ENCODE measurements at places on chromosomes 6 and 20. TPM values are rescaled to one million over a fixed set of nuclear protein-coding genes. Genes with fewer than 3 reads are reported as not detected.

- no peak for ATAC-seq
Measured at GRCh38 chr6:10463491-10464481, 48.9 kb upstream of the TFAP2A start.

DNA sequence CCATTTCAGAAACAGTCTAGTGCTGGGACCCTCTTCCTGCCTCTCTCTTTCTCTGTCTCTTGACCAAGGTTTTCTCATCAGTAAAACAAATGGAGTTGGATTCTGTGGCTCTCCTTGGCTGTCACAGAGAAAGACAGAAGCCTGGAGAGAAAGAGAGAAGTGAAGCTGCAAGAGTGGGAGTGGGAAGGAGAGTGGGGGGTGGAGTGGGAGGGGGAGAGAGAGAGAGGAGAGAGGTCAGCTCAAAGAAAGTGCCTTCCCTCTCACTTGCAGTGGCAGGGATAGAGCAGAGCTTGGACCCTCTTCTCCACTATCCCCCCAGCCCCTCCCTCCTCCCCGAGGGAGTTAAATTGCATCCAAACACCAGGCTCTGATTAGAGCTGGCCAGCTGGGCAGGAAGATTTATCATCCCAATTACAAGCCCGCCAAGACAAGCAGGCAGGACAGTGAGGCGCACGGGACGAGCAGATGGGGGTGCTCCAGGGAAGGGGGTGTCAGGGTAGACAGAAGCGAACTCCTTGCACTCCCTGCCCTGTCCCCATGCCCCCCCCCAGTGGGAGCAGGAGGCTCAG, 74.3 kb downstream of the CD40 start:
- no peak for ATAC-seq

- ATAC-seq = peak; percentile 53
Measured at GRCh38 chr20:17570347-17571152, 675 bp downstream of the DSTN start.

GRCh38 chr6:15423286-15423993, 177.6 kb downstream of the JARID2 start:
- ATAC-seq = peak; percentile 30

DNA sequence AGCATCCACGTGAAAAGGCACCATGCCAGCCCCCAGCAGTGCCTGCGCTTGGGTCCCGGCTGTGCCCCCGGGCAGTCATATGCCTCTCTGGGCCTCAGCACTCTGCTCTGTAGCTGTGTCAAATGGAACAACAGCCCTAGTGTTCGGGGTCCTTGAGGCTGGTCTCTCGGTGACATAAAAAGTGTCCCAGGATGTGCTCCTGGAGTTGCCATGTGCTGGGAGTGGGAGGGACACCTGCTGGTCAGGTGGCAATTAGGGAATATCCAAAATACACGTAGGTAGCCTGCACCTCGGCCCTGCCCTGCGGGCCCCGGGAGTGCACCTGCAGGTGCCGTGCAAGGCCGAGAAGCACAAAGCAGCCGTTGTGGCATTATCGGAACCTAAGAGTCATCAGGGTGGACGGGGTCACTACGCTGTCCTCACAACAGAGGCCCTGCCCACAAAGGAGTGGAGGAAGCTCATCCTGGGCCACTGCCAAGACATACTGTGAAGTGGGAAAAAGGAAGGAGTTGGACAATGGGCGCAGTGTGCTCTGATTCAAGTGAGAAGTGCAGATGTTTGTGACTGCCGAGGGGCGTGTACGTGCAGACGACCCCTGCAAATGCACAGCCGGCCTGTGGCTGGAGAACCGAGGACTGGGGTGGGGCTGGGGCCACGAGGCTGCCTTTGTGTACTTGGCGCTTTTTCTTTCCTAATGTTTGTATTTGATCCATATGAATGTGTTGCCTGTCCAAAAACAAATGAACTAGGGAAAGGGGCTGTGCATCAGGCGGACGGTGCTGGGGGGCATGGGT, 24.6 kb downstream of the SLCO4A1 start:
- ATAC-seq = no peak

DNA sequence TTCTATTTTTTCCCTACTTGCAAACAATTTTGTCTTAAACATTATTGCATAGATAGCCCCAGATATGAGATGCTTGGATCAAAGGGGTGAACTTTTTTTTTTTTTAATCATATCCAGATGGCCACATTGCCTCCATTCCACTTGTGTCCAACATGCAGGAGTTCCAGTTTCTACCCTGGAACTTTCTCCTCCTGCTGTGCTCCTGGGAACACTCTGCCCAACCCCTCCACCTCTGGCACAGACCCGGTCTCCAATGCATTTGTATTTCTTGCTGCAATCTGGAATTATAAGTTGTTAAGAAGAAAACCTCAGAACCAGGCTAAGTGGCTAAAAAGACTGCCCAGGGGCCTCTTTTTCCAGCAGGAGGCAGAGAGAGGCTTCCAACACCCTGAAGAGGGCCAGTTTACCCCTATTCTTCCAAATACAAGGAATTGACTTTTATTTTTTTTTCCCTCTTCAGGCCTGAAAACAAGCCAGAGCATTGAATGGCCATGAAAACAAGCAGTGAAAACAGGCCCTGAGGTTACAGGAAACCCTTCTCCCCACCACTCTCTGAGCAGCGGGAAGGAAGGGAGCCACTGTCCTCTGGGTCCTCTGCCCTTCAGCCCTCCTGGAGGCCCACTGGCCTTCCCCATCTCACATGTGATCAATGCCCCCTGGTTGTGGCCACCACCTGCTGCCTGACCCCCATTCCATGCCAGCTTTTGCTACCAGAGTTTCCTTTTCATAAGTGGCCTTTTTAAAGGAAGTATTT, 44.3 kb downstream of the PDYN start:
- no peak for ATAC-seq

DNA sequence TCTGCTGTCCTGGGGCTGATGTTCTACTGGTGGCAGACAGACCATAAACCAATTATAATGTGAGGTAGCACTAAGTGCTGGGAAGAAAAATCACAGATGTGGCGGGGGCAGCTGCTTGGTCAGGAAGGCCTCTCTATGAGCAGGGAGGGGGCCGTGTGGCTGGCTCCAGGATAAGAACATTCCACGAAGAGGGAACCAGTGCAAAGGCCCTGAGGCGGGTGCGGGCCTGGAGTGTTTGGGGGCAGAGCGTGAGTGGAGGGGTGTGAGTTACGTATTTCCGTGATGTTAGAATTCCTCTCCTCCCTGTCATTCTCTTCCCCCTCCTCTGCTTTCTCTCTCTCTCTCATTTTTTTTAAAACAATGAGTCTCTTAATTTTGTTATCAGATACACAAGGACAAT, 67.2 kb downstream of the CEBPB start:
- ATAC-seq = no peak

GRCh38 chr6:85464722-85465150, 14.9 kb downstream of the NT5E start:
- peak; percentile 85 for ATAC-seq

DNA sequence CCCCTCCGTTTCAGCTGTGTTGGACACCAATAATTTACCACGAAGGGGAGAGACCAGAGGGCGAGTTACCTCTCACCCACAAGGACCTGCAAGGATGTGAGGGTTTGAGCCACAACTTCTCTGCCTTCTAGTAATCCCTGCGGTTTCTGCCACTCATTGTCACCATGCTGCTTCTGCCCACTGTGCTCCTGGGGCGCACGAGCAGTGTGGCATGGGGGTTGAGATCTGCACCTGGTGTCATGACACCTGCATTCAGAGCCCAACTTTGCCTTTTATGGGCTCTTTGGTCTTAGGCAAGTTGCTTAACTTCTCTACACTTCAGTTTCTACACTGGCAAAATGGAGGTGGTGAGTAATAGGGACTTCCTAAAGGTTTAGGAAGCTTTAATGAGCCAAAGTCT, 84.9 kb downstream of the SOBP start:
- ATAC-seq = no peak

DNA sequence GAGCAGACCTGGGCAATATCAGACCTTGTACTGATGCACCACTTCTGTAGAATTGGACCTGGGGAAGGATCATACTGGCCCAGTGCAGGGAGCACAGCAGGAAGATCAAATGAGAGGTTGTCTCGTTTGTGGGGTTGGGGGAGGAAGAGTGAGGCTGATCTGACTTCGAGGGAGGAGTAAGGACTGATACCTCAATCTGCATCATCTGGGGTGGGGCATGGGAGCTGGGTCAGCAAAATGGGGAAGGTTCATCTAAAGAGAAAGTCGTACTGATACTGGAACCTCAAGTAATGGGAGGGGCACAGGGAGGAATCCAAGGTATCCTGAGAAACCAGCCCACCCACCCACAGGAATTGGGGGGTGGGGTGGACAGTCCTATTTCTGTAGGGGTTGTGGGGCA, 3.7 kb downstream of the RNF39 start:
- no peak for ATAC-seq

- ATAC-seq = no peak
Measured at GRCh38 chr6:124858564-124858963, 103.7 kb upstream of the RNF217 start.

- no peak for ATAC-seq
Measured at GRCh38 chr20:57104651-57105204, 161.7 kb downstream of the BMP7 start.

DNA sequence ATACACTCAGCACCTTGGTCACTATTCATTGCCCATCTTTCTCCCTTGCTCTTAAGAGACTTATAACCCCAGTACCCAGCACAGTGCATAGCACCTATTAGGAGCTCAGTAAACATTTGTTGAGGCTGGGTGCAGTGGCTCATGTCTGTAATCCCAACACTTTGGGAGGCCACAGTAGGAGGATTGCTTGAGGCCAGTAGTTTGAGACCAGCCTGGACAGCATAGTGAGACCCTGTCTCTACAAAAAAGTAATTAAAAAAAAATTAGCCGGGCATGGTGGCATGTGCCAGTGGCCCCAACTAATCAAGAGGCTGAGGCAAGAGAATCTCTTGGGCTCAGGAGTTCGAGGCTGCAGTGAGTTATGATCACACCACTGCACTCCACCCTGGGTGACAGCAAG, 8.2 kb upstream of the EIF2S2 start:
- ATAC-seq = no peak

DNA sequence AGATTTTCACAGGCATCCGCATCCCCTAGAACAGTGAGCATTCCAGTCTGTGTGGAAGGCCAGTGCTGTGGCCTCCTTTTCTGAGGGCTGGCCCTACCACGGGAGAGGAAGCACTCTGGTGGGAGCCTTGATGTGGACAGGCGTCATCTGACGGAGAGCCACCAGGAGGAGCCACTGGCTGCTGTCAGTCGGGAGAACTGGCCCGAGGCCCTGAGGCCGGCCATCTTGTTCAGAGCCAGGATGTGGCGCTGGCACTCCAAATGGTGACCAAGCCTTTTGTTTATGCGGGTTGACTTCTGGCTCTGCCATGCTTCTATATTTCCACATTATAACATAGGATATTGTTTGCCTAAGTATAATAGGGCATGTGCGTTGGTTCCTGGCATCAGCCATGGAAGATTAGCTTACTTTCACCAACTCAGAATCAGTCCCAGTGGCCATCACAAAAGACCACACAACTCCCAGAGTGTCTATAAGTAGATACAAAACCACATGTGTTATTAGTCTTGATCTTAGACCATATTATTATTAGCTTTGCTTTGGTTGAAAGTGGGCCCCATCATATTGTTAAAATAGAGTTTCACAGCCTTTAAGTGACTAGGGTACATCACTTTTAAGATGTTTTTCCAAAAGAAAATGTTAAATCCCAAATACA, 273.9 kb upstream of the TAB2 start:
- ATAC-seq = no peak

DNA sequence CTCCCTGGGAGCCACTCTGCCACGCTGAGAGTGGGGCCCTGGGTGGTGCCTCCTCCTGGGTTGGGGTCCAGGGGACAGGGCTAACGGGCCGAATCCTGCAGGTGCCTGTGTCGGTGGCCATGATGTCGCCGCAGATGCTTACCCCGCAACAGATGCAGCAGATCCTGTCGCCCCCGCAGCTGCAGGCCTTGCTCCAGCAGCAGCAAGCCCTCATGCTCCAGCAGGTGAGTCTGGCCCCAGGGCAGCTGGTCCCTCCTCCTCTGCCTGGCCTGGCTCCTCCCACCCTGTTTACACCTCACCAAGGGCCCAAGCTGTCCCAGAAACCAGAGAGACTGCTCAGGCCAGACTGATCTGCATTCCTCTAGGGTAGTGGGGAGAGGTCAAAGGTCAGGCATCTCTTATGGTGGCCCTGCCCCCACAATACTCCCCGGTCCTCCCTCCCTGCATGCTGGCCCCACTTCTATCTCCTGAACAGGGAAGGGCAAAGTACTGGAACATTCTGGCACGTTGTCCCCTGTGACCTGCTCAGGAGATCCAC, 38.6 kb downstream of the FOXP4 start:
- ATAC-seq = no peak

DNA sequence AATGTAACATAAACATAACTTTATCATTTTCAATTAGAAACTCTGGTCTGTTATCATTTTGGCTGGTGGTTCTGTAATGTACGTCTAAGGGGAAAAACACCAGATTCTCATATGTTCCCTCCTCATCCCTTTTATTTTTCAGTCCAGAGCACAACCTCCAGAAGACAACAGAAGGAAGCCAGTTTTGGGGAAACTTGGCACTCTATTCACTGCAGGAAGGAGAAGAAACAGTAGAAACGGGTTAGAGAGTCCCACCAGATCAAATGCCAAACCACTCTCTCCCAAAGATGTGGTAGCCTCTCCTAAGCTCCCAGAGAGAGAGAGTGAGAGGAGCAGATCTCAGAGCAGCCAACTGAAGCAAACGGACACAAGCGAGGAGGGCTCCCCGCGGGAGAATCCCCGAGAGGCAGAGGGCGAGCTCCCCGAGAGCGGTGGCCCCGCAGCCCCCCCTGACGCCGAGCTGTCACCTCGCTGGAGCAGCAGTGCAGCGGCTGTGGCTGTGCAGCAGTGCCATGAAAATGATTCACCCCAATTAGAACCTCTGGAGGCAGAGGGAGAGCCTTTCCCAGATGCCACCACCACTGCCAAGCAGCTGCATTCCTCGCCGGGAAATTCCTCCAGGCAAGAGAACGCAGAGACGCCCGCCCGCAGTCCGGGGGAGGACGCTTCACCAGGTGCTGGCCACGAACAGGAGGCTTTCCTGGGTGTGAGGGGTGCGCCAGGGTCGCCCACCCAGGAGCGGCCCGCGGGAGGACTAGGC, 117.8 kb downstream of the RTN4IP1 start:
- peak; percentile 28 for ATAC-seq

- no peak for ATAC-seq
Measured at GRCh38 chr20:9660236-9660868, 146.0 kb downstream of the LAMP5 start.

GRCh38 chr6:27873021-27873940, 38.9 kb downstream of the OR2B2 start:
- ATAC-seq = peak; percentile 56

- no peak for ATAC-seq
Measured at GRCh38 chr6:7685276-7685675, 40.6 kb upstream of the BMP6 start.

GRCh38 chr20:19668418-19668817, 89.6 kb upstream of the RIN2 start:
- no peak for ATAC-seq

Gene PPP1R14C
- not detected for total RNA-seq

Gene BPIFB1
- total RNA-seq = not detected

Gene SYNCRIP
- 106 TPM for total RNA-seq

Gene POFUT1
- total RNA-seq = 41.4 TPM

Gene C6orf58
- not detected for total RNA-seq

Gene PRRT1
- total RNA-seq = 0.17 TPM

Gene WFDC12
- not detected for total RNA-seq

Gene PAX1
- not detected for total RNA-seq

Gene CDSN
- total RNA-seq = not detected

Gene MEP1A
- not detected for total RNA-seq

Gene MCHR2
- total RNA-seq = not detected
